ENCODE measurements at places on chromosomes 3 and 15.

- DNase-seq, result no peak
Measured at GRCh38 chr3:57166660-57167059, 1.5 kb upstream of the IL17RD start.

DNA sequence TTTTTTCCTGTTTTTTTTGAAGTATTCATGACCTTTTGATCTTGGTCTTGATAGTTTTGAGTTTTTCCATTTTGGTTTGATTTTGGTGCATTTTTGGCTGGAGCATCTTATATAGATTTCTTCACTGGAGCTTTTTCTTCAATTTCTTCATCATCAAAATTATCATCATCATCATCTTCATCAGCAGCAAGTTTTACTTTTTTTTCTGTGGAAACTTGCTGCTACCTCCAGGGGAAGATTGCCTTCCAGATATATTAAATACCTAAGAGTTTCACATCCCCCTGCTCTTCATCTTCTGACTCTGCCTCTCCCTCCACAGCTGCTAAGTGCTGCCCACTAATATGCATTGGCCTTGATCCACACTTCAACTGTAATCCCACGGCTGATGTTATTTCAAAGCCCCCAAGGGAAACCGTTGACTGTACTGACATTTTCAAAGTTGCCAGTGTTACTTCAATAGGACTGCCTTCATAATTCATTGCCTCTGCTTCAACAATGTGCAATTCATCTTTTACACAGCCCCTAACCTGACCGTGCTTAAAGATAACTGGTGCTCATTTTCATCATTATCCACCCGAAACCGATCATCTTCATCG lies 151.7 kb downstream of the NR1D2 start:
- DNase-seq, result no peak

GRCh38 chr3:47047673-47048072 lies 68.2 kb downstream of the NBEAL2 start:
- DNase-seq, result no peak

DNA sequence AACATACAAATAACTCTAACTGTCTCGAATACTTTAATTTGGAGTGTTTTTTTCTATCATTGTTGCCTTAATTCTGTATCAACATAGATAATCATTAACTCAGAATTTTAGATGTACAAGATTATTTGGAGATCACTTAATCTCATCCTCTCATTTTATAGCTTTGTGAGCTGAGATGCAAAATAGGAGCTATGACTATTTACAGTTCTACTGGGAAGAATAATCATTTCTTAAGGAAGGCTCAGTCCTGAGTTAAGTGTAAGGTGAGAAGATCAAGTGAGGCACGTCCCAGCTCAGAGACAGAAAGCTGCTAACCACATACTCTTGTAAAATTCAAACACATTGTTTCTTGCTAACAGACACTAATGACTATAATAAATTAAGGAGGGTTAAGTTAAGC lies 66.2 kb downstream of the CCDC54 start:
- no peak for DNase-seq

- DNase-seq, result no peak
Measured at GRCh38 chr3:31041161-31041978, 146.9 kb upstream of the GADL1 start.

DNA sequence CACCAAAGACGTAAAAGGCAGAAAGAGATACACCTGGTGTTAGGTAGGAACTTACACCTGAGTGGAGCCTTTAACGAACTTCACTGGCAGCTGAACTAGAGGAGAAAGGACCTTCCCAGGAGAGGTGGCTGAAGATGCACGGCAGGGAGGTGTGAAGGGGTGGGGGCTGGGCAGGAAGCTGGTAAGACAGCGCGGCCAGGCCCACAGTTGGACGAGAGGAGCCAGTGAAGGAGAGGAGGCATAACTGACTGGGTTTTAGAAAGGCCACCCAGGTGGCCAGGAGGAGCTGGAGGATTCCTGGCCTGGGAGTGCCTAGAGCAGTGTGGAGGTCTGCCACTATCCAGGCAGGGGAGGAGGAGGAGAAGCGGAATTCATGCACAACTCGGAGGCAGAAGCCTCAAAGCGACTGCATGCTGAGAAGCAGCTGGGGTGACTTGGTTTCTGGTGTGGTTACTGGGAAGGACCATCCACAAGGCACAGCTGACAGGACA lies 51.9 kb downstream of the SLC41A3 start:
- no peak for DNase-seq

- DNase-seq, result no peak
Measured at GRCh38 chr3:7964899-7965298, 536.7 kb upstream of the LMCD1 start.

DNA sequence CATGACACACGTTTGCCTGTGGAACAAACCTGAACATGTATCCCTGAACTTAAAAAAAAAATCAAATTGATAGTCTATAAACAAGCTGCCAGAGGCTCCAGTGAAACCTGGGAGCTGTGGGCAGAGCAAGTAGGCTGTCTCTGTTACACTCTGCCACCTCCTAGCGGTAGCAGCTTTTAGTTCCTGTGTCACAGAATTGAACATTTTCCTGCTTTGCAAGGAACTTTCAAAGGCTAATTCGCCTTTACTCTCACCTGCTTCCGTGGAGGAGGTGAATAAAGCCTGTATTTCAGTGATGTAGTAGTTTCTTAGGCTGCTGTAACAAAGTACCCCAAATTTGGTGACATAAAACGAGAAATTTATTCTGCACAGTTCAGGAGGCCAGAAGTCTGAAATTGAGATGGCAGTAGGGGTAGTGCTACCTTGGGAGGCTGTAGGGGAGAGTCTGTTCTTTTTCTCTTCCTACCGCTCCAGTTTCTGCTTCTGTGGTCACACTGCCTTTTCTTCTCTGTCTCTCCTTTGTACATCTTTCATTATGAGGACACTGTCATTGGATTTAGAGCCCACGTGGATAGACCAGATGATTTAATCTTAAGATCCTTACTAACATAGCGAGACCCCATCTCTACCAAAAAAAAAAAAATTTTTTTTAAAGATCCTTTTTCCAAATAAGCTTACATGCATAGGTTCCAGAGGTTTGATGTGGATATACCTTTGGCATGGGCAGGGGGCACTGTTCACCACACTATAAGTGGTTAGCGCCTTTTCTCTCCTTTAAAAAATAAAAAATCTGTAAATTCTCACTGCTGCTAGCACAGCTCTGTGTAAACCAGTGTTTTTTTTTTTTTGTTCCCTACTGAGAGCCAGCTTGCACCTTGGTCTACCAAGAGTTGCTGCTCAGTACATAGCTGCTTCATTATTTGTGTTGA lies 25.3 kb downstream of the FBXO22 start:
- DNase-seq, result no peak

GRCh38 chr3:52931889-52932288 lies 34.5 kb upstream of the STIMATE start:
- DNase-seq, result no peak

DNA sequence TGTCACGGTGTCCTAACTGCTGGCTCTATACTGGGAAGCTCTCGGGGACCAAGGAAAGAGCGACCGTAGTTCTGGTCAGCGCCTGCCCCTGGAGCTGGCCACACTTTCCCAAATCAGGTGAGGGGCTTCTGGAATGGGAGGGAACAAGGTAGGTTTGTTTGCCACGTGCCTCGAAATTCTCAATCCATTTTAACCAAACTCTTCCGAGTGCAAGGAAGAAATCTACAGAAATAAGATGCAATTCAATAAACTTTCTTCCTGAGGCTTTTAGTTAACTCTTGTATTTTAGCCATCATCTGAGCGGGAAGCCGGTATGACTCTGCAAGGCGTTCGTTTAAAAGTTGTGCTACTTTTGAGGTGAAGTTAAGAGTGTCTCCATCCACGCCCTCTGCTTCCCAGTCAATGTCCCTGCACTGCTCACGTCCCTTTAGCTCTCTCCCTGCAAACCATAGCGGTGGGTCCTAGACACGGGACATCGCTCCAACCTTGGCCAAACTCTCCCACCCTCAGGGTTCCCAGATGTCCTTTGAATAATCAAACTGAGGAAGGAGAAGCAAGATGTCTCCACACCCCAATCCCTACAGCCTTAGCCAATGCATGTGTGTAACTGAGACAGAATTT lies 597 bp downstream of the AGTR1 start:
- DNase-seq, result no peak

- DNase-seq, result no peak
Measured at GRCh38 chr15:40354408-40355171, 3.4 kb upstream of the DISP2 start.

GRCh38 chr15:29681946-29682345 lies 140.3 kb downstream of the TJP1 start:
- DNase-seq, result no peak

DNA sequence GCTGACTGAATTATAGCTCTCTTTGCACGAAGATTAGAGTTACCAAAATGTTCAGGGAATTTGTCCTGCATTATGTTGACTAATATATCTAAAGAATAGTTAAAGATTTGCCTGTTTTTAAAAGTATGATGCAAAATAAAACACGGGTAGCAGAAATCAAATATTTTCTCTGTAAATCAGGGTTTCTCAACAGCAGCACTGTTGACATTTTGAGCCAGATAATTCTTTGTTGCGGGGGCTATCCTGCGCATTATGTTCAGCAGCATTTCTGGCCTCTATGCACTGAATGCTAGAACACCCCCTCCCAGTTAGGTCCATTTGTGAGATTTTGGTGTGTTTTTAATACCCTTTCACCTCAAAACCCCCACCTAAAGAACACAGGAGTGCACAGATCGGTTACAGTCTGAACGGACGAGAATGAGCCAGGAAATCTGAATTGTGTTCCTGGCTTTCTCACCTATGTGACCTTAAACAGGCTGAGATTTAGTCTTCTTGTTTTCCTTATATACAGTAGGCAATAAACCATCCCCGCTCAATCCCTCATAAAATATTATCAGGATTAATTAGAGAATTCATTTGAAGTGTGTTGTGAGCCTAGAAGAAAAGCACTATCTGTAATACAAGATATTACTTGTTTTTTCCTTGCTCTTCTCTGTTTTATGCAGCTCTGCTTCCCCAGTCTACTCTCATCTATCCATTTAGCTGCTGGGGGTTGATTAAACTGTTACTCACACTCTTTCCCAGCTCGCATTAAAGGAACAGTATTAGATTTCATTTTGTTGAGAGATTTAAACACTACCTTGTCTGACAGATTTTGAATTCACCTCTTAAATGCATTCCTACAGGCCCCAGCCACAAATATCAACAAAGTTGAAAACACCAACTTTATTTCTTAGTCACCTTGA lies 247.5 kb upstream of the GOLIM4 start:
- no peak for DNase-seq

DNA sequence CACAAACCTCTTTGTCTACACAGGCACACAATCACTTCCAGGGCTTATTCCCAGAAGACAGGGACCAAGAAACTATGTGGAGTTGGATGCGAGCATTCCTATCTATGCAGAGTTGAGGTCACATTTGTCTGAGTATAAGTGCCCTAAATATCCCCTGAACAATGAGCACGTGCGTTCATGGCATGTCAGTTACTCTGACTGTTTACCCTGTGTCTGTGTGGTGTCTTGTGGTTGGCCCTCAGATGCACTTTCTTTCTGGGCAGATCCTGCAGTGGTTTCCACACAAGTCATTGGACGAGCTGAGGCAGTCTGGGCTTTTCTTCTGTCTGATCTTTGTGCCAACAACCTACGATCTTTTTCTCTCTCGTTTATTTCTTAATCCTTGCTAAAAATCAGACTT lies 134.5 kb downstream of the FBN1 start:
- DNase-seq, result no peak

- DNase-seq, result no peak
Measured at GRCh38 chr15:35288580-35288979, 203.5 kb upstream of the NANOGP8 start.

GRCh38 chr15:89848970-89849292 lies 34.3 kb upstream of the ANPEP start:
- DNase-seq, result no peak

GRCh38 chr3:156551746-156552145 lies 3.2 kb downstream of the SSR3 start:
- no peak for DNase-seq

DNA sequence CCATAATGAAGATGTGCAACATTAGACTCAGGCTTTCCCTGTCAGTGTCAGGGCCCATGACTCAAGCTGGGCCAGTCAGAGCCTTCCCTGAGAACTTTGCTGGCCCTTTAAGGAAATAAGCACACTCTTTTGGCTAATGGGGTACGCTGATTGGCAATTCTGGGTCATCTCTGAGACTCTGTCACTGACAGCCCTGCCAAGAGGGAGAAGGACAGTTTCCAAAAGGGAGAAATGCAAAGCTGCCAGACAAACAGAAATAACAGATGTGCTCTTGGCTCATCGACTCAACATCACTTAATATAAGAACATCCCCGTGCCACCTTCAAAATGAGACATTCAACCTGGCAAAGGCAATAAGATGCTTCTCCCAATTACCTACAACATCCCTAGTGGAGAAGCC lies 491.9 kb upstream of the PROK2 start:
- no peak for DNase-seq

- no peak for DNase-seq
Measured at GRCh38 chr3:140344082-140344454, 333.8 kb upstream of the TRIM42 start.

DNA sequence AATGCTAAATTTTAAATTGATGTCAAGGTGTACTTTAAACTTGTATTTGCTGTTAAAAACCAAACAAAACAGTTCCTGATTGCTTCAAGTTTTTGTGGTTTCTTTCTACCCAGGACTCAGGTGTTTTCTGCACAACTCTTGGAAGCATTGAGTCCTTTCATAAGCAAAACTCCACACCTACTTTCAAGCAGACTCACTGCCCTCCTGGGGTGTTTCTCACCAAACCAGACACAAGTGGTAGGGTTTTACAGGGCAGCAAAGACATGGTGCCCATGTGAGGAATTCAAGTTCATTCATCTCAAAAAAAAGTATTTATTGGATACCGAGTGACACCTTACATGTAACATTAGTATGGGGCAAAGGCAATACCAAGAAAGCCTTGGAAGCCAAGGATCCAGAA lies 146.7 kb upstream of the BNIP2 start:
- DNase-seq, result no peak
